ENCODE measurements at places on chromosomes 5 and 9.

GRCh38 chr5:116404792-116405191, 169.8 kb downstream of the SEMA6A start:
- no peak for DNase-seq

- DNase-seq = no peak
These were observed 320.2 kb downstream of the CTNND2 start for GRCh38 chr5:11584017-11584416.

- no peak for DNase-seq
These were observed 27.7 kb downstream of the CDC37L1 start for GRCh38 chr9:4706971-4707622.

DNA sequence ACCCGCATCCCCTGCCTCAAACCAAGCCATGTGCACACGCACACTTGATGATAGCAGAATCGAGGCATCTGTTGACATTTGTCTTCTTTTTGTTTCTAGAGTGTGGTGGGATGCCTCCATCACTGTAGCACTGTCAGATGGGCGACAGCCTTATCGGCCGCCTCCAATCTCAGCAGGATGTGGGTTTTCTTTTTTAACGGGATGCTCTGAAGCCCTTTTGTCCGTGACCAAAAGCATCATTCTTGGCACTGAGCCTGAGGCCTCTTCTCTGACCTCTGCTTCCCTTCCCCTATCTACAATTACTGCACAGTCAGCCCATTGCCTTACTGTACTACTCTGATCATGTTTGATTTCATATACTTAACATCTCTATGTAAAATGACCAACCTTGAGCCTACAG, 78.3 kb downstream of the LMNB1 start:
- no peak for DNase-seq

DNA sequence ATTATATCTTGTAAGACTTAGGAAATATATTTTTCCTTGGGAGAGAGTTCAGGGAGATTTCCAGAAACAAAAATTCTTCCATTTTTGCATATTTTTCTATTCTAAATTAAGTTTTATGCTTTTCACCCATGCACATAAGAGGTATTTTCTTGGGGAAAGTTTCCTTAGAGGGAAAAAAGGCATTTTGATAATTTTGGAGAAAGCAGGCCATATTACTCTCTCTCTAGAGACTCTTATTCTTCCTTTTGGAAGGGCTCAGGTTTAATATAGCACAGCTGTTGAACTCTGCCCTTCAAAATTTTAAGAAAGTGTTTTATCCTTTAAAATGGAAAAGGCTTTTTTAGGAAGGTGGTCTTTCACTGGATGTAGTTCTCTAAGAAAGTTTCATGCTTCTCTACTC, 8.0 kb downstream of the NDUFS4 start:
- no peak for DNase-seq

- no peak for DNase-seq
These were observed 155.3 kb downstream of the COL23A1 start for GRCh38 chr5:178434851-178435250.

DNA sequence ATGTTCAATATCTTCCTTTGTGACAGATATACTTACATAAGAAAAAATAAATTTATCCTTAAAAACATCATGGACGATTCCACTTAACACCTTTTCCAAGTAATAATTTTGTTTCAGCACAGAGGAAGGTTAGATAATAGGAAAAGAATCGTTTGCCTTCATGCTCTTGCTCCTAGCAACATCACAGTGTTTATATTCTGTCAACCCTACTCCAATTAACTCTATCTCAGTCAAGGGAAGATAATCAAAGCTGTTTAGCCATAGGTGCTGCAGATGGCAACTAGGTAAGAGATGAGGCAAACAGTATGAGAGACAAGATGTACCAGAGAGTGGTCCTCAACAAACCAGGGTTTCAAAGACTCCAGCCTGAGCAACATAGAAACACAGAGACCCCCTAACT, 55.6 kb downstream of the UBAP2 start:
- no peak for DNase-seq

DNA sequence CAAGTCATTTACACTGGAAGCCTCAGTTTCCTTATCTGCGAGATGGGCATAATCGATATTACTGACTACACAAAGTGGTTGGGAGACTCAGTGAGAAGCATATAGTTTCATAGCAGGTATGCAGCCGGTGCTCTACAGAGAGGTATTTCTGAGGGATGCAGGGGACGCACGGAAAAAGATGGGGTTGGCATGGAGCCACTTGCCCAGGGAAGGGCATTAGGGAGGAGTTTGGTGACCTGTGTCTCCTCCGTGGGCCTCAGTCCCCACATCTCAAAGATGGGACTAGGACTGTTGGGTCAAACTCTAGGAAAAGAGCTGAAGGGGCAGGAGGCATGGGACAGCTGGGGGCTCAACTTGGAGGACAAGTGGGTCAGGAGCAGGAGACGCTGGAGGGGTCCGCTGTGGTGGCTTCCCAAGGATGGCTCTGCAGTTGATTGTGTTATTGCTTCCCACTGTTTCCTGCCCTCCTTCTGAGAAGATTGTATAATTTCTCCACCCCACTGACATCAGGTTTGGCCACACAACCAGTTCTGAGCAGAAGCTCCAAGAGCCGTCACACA, 158.6 kb upstream of the ALDH1B1 start:
- DNase-seq = no peak

DNA sequence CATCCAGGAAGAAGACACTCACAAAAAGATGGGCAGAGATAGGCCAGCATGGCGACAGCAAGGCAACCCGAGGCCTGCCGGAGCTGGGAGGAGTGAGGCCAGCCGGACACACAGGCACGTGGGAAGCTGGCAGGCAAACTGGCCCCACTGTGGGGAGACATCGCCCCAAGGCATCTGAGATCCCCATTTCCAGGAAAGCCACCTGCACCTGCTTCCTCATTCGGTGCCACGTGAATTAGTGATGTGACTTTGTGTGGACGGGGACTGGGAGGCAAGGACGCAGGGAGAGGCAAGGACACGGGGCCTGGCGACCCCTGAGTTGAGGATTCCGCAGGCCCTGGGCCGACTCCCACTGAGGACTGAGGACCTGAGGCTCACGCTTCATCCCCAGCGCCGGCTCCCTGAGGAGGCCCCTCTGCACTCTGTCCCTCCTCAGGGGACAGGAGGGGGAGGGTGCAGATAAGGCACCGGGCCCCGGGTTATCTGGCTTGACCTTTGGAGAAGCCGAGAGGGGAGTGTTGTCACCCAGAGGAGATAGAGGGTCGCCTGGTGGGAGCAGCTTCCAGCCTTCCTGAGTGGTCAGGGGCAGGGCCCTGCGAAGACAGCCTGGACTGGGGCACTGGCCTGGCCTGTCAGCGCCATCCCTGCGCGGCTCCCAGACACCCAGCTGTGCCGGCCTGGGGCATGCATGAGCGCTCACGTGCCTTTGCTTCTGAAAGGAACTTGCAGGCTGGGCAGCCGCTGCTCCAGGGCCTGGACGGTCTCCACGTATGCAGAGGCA, 39.7 kb downstream of the NDUFS6 start:
- no peak for DNase-seq

- DNase-seq = no peak
These were observed 601.5 kb downstream of the ACTL7B start for GRCh38 chr9:108254236-108254635.

GRCh38 chr9:83327750-83328622, 210.2 kb downstream of the FRMD3 start:
- no peak for DNase-seq

DNA sequence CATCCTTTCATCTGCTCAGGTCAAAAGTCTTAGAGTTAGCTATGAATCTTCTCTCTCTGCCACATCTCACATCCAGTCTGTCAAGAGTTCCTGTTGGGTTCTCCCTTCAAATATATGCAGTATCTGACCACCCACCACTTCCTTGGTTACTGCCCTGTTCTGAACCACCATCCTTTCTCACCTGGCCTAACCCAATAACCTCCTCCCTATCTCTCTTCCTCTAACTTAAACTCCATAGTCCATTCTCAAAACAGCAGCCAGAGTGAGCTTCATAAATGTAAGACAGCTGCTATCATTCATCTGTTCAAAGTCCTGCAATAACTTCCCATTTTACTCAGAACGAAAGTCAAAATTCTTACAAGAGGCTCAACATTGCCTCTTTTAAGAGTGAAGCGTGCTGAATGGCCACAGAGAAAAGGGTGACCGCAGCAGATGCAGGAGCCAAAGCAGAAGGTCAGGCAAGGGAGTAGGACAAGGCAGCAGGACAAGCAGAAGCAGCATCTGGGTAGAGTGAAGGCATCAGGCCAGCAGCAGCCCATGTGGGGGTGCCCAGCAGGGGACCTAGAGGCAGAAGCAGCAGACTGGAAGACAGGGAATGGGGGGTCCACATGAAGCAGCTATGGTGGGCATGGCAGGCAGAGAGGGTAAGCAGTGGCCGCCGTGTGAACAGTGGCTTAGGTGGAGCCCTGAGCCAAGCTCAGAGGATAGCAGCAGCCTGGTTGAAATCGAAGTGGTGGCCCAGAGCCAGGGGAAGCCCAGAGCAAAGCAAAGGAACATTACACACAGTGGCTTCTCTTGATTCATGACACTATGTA, 39.3 kb upstream of the CDC42SE2 start:
- DNase-seq = no peak

- DNase-seq = no peak
These were observed 261.0 kb upstream of the GRIN3A start for GRCh38 chr9:101999441-101999840.

All from effector memory CD4-positive, alpha-beta T cell (primary cell).